ENCODE measurements at places on chromosomes 6 and 20.

DNA sequence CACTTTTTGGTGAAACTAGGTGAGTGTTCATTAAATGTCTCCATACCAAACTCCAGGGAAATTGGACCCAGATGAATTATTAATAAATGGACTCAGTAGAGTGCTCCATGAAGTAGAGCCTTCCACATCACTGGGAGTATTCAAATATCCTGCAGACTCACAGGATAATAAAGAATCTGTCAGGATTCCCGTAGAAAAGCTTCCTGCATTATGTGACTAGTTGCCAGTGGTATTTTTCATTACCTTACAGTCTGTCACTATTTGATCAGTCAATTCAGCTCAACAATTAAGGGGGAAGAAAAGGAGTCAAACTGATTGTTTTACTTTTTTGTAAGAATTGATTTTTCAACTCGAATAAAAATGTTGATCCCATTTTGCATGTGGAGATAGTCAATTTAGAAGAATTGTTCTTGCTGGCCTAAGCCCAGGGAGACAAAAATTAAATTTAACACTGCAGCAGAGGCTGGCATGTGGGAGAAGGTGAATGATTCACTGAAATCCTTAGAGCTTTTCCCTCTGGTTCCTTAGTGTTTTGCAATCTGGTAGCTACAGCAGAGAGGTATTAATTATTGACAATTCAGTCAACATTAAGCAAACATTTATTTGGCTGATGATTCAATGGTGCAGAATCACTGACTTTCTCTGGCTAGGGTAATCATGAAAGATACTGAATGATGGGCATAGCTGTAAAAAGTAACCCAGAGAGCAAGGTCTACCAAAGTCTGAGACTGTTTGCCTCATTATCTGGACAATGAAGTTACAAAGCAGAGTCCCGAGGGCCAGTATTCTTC lies 442.4 kb downstream of the CD83 start:
- DNase-seq: no peak

DNA sequence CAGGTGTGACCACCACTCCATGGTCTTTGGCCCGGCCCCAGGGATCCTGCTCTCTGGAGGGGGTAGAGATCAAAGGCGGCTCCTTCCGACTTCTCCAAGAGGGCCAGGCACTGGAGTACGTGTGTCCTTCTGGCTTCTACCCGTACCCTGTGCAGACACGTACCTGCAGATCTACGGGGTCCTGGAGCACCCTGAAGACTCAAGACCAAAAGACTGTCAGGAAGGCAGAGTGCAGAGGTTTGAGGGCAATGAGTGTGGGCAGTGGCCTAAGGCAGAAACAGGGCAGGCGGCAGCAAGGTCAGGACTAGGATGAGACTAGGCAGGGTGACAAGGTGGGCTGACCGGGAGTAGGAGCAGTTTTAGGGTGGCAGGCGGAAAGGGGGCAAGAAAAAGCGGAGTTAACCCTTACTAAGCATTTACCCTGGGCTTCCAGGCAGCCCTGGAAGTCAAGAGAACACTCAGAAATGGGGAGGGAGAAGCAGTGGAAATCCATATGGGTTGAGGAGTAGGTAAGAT lies 533 bp downstream of the CFB start:
- no peak for DNase-seq

GRCh38 chr20:46752728-46753127 lies 43.3 kb downstream of the SLC2A10 start:
- peak; percentile 17 for DNase-seq

GRCh38 chr6:24926192-24926591 lies 9.6 kb downstream of the RIPOR2 start:
- no peak for DNase-seq

GRCh38 chr20:49029203-49029602 lies 16.9 kb upstream of the CSE1L start:
- no peak for DNase-seq

- peak; percentile 4 for DNase-seq
Measured at GRCh38 chr6:30955367-30956042, 14.7 kb downstream of the MUCL3 start.

Measured in HFF-Myc (cell line).